ENCODE measurements at places on chromosomes 12 and 14.

- DNase-seq: no peak
Observed at GRCh38 chr12:10737249-10737648, 14.1 kb upstream of the YBX3 start.

DNA sequence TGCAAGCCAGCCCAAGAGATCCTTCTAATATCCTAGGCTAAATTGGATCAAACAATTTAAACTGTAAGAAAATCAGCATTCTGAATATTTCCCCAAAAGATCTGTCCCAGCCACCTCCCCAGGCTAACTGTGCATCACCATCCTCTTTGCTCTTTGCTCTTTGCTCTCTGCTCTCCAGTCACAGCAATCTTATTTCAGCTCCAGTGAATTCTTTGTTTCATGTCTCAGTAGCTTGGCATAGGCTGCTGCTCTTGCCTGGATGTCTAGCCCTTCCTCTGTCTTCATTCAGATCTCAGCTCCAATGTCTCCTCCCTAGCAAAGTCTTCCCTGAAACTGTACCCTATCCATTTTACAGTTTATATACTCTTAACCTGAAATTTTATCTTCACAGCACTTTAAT, 399.8 kb upstream of the USP15 start:
- DNase-seq: no peak

DNA sequence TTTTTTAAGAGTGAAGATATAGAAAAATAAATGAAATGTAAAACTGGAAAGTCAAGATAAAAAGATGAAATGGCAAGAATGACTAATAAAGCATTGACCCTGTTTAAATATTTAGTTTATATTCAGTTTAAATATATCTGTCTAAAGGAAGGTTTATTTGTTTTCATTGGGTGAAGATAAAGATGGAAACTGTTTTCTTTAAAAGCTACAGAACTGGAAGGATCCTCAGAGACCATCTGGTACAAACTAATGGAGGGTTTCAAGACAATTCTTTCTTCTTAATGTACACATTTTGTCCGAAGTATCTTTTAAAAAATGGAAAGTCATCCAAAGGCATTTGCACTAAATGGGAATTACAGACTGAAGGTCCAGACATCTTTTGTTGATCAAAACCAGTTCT, 142.6 kb downstream of the EPS8 start:
- no peak for DNase-seq

DNA sequence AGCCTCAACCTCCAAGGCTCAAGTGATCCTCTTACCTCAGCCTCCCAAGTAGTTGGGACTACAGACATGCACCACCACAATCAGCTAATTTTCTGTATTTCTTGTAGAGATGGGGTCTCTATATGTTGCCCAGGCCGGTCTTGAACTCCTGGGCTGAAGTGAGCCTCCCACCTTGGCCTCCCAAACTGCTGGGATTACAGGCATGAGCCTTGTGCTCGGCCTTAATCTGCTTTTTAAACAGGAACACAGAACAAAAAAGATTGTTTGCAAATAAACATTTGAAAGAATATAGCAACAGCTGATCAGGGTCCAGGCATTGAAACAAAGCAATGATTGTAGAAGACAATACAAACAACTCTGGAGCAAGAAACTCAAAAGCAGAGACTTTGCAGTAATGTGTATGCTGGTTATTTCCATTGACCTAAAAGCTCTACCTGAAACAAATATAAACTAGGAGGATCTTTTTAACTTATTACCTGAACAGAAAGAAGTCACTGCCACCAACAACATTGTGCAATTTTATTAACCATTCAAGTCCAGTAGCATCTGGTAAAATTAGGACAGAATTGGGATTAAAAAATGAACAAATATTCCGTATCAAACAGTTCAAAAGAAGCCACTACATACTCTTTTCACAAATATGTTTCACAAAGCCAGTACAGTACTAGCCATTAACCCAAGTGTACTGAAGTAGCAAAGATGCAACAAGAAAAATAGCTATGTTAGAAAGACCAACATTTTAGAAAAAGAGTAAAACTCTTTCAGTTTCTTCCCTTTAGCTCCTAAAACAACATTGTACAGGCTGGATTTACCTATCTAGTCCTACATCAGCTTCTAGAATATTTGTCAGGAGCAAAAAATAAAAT, 14.2 kb downstream of the AMN1 start:
- no peak for DNase-seq

GRCh38 chr12:69480698-69481097, 10.5 kb downstream of the FRS2 start:
- DNase-seq: no peak

- DNase-seq: peak; percentile 57
Observed at GRCh38 chr12:47758834-47759690, at the start of gene RAPGEF3. TSS of gene RAPGEF3 (minus strand) at chr12:47758880. CDS start at chr12:47758556, 324 bp downstream.

All from stimulated activated CD8-positive, alpha-beta memory T cell treated with anti-CD3 and anti-CD28 coated beads, Interleukin-12 subunit alpha, Interleukin-12 subunit beta, amount 100 ng/mL, for 1 hour (primary cell).